ENCODE measurements at places on chromosomes 3 and 15.
A peak's percentile ranks its signal among the peaks of the same experiment; 100 is the strongest.

GRCh38 chr15:50350621-50351020 is 4.4 kb downstream of the GABPB1 start:
- no peak for DNase-seq

GRCh38 chr15:71643918-71644317 is 166.4 kb upstream of the NR2E3 start:
- no peak for DNase-seq

GRCh38 chr3:185959609-185960521 is 22.1 kb upstream of the TRA2B start:
- DNase-seq, result peak; percentile 33

DNA sequence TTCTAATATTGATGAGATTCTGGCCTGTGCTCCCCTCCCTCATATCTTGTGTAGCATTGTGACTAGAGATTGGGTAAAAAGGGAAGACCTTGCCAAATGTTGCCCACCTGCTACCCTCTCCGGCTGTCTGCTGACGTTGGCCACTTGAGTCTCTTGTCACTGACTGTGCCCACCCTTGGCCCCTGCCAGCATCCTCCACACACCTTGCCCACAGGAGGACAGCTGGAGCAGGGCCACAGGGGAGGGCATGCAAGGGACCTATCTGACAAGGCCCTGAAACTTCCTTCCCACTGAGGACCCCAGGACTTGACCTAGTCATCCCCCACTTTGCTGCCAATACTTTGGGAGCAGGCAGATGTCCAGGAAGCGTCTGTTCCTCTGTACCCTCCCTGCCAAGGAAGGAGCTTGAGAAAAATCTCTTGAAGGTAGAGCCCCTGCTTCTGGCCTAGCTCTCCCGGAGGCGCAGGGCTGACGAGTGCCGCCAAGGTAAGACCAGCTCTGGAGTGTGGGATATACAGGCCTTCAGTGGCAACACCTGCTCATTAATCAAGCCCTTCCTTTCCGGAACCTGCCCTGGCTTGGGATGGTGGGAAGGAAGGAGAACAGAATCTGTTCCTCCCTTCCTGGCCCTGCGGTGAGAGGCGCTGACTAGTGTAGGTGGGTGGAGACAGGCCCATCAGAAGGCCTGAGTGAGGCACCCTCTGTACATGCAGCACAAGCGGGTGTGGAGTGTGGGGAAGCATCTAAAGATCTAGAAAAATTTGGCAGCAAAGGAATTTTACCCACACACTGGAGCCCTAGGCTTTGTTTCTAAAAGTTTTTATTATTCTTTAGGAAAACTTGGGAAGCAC is 4.9 kb upstream of the PAK6 start:
- DNase-seq, result no peak

GRCh38 chr15:64705006-64705405 is 70.4 kb downstream of the RBPMS2 start:
- DNase-seq, result no peak

DNA sequence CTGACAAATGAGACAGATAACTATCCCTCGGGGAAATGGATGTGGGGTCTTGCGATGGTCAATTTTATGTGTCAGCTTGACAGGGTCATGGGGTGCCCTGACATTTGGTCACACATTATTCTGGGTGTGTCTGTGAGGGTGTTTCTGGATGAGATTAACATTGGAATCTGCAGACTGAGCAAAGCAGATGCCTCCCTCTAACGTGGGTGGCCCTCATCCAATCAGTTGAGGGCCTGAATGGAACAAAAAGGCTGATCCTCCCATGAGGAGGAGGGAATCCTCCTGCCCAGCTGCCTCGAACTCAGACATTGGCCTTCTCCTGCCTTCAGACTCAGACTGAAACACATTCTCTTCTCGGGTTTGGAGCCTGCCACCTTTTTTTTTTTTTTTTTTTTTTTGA is 69.0 kb downstream of the MINAR1 start:
- no peak for DNase-seq

Data from GM03348 (cell line).